ENCODE measurements at places on chromosomes 4 and X.

- no peak for DNase-seq
These were observed 234.8 kb upstream of the DIPK2B start for GRCh38 chrX:45435481-45435880.

DNA sequence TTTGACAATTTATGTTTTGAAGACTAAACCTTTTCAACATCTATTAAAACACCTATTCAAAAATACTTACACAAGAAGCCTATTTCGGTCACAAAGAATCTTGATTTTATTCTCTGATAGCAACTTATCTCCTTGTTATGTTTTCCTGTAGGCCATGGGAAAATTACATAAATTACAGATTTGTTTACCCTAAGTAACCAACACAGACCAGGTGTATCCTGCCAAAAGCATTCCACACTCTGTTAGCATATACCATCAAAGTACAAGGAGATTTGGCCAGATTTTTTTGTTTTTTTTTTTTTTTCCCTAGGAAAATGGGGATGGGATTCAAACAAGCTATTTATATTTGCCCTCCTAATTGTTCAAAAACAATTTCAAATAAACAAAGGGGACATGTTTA, 497.9 kb upstream of the MAGEB18 start:
- no peak for DNase-seq

- DNase-seq = peak; percentile 9
These were observed 217.4 kb upstream of the AADAT start for GRCh38 chr4:170307182-170307581.

DNA sequence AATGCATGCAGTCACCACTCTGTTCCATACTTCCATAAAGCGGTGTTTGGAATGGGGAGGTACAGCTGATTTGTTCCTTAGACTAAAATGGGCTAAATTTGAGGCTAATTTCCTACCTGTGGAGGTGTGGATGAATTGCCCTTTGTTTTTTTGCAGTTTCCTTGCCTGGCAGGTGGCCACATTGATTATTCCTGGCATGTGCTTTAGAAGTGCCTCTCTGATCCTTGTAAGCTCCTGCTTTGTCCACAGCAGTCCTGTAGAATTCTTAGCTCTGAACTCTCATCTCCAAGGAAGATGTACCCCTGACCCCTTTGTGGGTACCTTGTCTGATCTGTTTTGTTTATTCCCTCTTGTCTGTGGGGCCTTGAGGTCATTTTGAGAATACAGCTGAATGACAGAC, 136.8 kb downstream of the ADGRL3 start:
- no peak for DNase-seq

DNA sequence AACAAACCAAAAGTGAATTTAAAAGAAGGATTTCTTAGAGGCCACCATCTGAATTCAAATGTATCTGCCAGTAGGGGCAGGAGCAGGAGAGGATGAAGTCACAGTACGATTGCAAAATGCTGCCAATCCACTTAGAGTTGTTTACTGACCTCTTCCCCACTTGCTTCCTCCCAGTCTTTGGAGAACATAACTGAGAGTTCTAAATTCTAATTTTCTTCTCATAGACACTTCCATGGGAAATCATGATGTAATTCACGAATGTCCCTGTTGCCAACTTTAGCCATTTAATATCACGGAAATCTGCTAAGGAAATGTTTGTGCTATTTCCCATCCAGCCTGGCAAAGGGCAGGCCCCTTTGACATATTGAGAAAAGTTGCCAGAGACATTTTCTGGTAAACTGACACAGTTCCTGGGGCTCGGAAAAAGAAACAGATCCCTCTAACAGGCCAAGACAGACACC, 33.6 kb upstream of the NOCT start:
- DNase-seq = peak; percentile 26

- no peak for DNase-seq
These were observed 123.8 kb upstream of the CXCL13 start for GRCh38 chr4:77481856-77482255.

DNA sequence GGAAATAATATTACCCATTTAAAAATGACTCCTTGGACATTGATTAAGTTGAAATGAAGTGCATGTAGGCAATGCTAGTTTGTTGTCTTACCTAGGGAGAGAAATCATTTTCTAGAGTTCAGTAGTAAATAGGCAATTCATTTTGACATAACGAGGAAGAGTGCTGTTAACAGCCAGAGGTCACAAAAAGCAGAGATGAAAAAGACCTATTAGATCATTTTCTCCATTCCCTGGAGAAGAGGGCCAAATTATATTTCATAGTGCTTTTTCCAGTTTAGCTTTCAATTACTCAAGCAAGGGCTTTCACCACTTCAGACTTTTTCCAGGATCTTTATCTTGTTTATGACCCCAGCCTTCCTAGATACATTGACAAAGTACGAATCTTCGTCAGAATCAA, 374.3 kb upstream of the GALNT7 start:
- no peak for DNase-seq

DNA sequence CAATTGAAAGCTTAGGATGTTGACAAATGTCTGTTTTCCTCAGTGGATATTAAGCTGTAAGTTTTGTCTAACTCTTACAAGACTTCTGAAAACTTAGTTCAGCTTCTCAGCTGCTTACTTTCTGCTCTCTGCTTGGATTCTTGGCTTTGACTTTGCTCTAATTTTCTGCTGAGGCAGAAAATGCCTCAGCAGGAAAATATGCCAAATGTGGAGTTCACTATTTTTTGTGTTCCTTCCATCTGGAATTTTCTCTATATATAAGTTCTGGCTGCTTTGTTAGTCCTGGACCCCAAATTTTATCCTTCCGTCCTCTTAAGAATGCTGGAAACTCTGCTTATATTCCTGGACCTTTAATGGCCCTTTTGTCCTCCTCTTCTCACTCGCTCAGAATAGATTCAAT, 352.6 kb upstream of the NWD2 start:
- DNase-seq = no peak

- DNase-seq = no peak
These were observed 315.5 kb downstream of the BCOR start for GRCh38 chrX:39782276-39782675.

DNA sequence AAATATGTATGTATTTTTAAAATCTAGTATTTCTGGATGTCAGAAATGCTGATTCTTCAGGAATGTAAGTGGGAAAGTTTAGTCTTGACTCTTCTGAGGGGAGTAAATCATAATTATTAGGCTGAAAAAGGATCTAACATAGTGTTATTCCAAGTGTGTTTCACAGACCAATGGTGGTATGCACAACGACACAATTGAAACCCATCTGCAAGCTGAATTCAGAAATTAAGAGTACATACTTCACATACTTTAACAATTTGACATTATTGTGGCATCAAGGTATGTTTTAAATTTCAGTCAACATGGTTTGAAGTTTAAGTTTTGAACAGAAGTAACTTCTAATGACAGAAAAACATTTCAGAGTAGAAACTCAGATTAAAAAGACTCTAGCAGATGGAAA, 236.7 kb downstream of the SLC7A11 start:
- no peak for DNase-seq

DNA sequence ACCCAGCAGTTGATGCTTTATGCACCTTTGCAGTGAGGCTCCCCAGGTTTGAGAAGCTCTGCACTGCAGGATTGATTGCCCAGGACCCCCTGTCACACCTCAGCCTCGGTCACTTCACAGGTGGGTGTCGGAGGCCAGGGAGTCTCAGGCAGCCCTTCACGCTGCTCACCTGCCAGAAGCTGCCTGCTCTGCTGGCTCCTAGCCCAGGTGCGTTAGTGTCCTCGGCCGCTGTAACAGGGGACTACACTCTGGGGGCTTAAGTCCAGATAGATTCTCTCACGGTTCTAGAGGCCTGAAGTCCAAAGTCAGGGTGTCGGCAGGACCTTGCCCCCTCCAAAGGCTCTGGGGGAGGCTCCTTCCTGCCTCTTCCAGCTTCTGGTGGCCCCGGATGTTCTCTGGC, 79.9 kb downstream of the CPZ start:
- DNase-seq = no peak

DNA sequence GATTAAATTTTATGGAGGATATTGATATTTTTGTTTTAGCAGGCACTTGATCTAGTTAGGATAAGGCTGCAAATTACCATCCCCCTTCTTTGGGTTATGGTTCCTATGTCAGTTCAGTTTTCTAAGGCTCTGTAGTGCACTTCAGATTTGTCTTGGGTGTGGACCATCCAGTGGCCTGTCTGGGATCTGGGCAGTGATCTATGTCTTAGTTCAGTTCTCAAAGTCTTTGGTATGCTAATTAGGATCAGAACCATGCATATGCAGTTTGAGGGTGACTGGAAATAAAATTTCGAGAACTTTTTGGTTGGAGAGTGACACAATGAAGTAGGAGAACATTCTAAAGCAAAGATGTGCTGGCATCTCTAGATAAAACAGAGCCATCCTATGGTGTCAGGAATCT, 388.2 kb downstream of the MID1IP1 start:
- no peak for DNase-seq

- no peak for DNase-seq
These were observed 5.6 kb upstream of the HOPX start for GRCh38 chr4:56686537-56687231.

- DNase-seq = peak; percentile 70
These were observed 151.8 kb downstream of the SLC7A11 start for GRCh38 chr4:138090150-138090917.

- DNase-seq = no peak
These were observed 142.5 kb downstream of the PPARGC1A start for GRCh38 chr4:23747281-23747735.

DNA sequence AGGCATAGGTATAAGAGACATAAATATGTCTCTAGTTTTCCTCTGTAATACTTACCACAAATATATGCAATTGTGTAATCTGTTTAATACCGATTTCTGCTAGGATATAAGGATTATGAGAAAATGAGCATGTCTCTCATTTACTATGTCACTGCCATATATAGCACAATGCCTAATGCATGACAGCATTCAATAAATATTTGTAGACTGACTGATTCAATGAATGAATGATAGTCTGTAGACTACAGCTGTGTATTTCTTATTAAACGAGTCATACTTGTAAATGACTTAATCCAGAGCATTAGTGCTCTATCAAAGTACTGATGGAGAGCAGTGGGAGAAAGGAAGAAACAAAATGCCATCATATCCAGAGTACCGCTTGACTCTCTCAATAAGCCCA, 175.6 kb downstream of the PPP3CA start:
- no peak for DNase-seq

Measured in KBM-7 (cell line).